Fibroblast of lung (primary cell): ENCODE measurements at places on chromosomes 2 and 18.
A peak's percentile ranks its signal among the peaks of the same experiment; 100 is the strongest.

DNA sequence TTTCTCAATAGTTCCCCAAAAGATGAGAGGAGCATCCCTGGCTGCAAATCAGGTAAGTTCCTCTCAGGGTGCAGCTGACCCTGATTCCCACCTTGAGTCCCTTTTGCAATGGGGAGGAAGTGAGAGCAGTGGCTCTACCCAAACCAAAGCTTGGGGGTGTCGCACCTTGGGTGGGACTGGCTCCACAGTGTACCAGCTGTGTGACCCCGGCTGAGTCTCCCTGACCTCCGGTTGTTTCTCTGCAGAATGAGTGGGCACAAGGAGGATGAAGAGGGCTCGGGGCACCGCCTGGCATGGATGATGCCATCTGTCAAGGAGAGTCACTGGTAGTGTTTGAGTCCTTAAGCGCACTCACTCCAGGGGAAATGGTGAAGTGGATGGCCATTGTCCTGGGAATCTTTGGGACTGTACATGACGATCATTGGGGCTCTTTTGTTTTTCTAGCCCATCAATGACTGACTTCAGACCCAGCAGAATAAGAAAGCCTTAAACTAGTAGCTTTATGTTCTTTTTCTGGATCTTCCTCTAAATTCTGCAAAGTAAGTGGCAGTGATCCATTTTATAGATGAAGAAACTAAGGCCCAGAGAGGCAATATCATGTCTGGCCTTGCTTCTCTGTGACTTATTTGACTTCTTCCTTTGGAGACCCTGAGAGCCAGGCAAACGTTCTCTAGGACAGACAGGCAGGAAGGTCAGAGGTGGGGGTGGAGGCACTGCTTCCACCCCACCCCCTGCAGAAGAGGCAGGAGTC is 106.3 kb upstream of the ST3GAL5 start:
- no peak for DNase-seq

DNA sequence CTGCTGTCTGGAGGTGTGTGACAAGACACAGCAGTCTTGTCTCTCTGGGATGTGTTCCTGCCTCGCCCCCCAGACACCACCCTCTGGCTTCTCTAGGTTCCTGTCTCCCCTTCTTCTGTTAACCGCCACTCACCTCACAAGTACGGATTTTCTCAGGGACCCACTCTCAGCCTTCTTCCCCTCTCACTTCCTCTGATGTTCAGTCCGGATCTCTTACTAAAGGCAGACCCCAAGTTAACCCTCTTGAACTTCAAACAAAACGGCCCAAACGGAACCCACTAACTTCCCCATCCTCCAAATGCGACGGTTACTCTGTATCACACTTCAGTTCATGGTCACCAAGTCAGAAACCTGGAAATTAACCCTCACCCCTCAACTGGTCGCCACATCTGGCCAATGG is 32.0 kb downstream of the B4GALT6 start:
- DNase-seq: no peak

DNA sequence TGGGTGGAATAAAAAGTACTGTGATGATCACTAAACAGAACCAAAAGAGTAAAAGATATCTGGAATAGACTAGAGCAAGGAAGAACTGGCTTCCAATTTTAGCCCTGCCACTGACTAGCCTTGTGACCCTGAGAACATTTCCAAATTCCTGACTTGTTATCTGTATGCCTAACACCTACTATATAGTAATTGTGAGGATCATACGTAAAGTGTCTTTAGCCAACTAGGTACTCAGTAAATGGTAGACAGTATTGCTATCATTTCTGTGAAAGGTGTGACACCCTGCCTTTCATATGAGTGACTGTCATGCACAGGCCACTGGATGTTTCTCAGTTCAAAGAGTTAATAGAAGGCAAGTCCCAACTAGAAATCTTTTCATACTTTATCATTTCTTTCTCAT is 29.8 kb downstream of the CYTIP start:
- no peak for DNase-seq

DNA sequence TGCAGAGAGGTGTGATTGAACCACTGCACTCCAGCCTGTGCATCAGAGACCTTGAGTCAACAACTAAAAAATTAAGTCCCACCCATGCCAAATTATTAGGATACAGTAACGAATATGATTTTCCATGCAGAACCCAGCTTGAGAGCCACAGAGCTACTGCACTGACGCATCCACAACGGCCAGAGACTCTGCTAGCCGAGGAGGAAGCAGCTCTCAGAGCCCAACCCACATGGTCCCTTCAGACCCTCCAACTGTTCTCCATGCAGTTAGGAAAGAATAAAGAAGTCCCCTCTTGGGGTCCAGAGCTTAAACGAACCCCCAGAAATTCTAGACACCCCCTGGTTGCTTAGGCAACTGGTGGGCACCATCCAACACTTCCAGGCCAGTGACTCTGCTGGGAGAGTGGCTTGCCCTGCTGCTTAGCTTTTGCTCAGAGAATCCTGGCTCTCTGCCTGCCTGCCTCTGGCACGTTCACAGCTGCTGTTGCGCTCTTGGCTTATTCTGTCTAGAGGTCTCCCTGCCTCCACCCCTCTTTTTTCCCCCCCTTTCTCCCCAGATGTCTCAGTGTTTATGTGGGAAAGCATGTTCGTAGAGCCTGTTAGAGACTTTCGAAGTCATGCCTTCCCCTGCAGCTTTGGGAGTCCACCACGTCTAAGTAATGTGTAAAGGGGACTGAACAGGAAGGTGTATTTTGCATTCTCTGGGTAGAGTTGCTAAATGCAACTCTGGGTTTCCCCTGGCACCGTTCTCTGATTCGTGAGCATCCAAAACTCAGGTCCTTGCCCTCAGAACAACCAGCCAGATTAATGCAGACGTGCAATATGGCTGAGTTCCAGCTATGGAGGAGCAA is 26.0 kb upstream of the SP3 start:
- DNase-seq: peak; percentile 94

DNA sequence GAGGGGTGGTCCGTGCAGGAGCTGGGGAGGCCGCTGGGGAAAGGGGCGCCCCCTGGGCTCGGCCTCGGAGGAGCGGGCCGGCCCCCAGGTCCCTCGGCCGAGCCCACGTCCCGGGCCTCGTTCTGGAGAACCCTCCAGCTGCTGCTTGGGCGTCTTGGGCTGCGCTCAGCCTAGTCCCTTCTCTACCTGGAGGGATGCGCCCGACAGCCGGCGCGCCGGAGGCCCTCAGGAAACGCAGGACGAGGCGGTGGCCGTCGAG is 293 bp upstream of the D2HGDH start:
- no peak for DNase-seq

GRCh38 chr2:68158134-68158447 is 403 bp downstream of the PNO1 start:
- peak; percentile 12 for DNase-seq

DNA sequence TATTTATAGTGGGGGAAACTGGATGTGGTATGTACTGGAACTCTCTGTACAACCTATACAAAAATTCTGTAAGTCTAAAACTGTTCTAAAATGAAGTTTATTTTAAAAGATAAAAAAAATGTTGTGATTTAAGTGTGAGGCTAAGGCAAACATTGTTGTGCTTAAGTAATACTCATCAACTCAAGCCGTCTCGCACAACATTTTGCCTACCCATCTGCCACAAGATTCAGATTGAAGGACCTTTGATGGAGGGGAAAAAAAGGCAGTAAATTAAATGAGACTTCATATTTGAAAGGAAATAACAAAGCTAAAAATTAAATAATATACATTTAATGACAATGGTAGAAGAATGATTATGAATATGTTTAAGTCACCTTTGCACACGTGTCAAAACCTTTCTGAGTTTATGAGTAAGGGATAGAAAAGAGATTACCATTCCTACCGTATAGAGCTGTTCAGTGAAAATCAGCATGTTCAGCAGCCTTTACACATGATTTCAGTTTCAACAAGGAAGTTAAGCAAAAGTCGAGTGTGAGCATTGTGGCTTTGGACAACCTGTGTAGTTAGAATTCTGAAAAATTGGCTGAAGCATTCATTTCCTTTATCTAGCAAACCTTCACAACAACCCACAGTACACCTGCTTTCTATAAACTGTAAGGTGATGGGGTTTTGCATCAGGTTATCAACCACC is 499.3 kb downstream of the IRS1 start:
- no peak for DNase-seq

GRCh38 chr2:150120326-150120955 is 367.0 kb downstream of the RND3 start:
- DNase-seq: no peak

DNA sequence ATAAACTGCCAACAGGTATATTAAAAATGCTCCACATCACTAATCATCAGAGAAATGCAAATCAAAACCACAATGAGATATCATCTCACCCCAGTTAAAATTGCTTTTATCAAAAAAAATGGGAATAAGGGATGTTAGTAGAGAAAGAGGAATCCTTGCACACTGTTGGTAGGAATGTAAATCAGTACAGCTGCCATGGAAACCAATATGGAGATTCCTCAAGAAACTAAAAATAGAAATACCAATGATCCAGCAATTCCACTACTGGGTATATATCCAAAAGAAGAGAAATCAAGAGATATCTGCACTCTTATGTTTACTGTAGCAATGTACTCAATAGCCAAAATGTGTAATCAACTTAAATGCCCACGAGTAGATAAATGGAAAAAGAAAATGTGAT is 40.6 kb downstream of the ZRANB3 start:
- peak; percentile 9 for DNase-seq

DNA sequence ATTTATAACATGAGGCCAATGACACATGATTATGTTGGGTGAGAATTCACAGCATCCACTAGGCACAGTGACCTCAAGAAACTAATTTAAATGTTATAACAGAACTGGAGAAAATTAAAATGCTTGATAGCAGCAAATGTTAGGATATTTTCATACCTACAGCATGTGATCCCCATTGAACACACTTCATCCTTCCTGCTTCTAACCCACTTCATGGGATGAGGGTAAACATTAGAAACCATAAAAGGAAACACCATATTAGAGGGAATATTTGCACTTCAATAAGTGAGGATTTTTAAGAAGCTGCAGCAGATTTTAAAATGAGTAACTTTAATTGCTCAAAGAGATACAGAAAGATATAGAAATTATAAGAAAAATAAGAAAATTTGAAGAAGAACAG is 117.1 kb downstream of the FSHR start:
- no peak for DNase-seq

DNA sequence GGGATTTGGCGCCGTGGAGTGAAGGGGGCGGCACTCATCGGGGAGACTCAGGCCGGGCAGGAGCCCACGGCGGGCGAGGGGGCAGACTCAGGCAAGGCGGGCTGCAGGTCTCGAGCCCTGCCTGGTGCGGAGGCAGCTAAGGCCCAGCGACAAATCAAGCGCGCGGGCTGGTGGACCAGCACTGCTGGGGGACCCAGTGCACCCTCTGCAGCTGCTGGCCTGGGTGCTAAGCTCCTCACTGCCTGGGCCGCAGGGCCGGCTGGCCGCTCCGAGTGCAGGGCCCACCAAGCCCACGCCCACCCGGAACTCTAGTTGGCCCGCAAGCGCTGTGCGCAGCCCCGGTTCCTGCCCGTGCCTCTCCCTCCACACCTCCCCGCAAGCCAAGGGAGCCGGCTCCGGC is 26.2 kb upstream of the SPP2 start:
- DNase-seq: no peak

GRCh38 chr2:145066856-145067548 is 547.1 kb upstream of the ZEB2 start:
- DNase-seq: no peak

DNA sequence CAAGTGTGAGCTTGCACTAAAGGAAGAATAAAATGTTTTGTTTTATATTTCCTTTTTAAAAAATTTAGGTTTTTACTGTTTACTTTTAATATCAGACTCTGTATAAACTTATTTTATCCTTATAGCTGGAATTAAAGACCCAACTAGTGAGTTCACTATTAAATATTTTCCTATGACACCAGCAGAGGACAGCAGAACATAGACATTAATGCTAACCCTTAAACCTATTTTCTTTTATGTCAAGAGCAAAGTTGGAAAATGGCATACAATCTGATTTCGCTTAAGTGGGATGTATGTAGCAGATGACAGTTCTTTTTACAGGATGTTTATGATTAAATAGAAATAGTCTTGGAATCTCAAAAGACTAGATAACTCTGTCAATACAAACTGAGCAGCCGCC is 188.2 kb upstream of the XIRP2 start:
- DNase-seq: peak; percentile 60

DNA sequence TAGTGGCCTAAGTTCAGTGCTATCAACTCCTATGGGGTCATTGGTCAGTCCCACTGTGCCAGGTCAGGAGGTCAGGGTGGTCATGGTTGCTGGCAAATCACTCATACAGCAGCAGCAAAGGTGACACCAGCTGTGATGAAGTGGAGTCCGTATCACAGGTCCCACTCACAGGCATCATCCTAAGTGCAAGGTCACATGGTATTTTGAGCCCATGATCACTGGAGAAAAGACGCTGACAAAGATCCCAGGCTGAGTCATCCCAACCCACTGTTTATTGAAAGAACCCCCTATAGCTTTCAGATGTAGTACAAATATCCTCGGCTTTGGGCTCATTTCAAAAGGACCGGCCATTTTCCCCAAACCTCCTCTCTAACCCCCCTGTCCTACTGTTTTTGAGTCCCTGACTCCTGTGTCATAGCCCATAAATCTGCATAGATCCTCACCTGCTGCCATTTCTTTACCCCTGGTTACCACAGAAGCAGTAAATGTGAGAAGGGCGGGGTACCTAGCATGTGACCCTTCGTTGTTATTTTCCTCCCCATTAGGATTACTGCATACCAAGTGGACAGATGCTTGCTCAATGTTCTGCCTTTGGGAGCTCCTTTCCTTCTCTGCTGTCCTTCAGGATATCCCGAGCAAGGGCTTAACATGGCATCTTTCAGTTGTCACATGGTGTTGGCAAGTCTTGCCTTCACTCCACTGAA is 107.7 kb downstream of the COL6A3 start:
- DNase-seq: peak; percentile 80

GRCh38 chr2:135246711-135247270 is 194.7 kb downstream of the RAB3GAP1 start:
- DNase-seq: no peak

GRCh38 chr2:8380566-8380965 is 301.3 kb upstream of the ID2 start:
- no peak for DNase-seq

- no peak for DNase-seq
Measured at GRCh38 chr2:61423714-61424113, 47.2 kb downstream of the USP34 start.

GRCh38 chr2:239326831-239327535 is 73.8 kb downstream of the HDAC4 start:
- DNase-seq: peak; percentile 55

DNA sequence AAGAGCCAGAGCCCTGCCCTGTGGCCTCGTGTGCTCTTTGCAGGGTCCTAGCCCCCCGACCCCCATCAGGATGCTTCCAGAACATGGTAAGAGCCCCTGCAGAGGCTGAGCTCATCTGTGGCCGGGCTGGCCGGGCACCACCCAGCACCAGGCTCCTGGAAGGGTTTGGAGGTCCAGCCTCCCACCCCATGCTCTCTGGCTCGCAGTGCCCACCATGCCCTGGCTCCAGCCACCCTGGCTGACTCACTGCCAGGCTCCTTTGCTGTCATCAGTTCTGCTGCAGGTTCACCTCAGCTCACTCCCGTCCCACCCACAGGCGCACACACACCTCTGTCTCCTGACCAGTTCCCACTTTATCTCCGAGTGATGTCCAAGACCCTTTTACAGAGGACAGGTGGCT is 37.5 kb downstream of the EIF4E2 start:
- no peak for DNase-seq

- DNase-seq: no peak
Measured at GRCh38 chr2:53829273-53829979, 30.3 kb downstream of the GPR75 start.

GRCh38 chr2:203177361-203177760 is 61.5 kb upstream of the CYP20A1 start:
- DNase-seq: no peak
